Urothelium cell line (cell line): ENCODE measurements at places on chromosomes 13 and 19.

GRCh38 chr13:48476215-48476614, 56.7 kb downstream of the RCBTB2 start:
- no peak for DNase-seq

DNA sequence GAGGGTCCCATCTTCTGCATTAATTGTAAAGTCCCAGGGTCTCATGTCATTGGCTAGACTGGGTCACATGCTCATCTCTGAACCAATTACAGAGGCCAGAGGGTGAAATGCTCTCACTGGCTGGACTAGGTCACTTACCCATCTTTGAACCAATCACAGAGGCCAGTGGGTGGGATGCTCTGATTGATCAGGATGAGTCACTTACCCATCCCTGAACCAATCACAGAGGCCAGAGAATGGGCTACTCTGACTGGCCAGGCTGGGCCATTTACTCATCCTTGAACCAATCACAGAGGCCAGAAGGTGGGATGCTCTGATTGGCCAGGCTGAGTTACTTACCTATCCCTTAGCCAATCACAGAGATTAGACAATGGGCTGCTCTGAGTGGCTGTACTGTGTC, 5.3 kb downstream of the MISP start:
- no peak for DNase-seq

- no peak for DNase-seq
Measured at GRCh38 chr13:43365039-43365344, 341.6 kb downstream of the DNAJC15 start.

- no peak for DNase-seq
Measured at GRCh38 chr13:42553098-42554046, 20.6 kb upstream of the TNFSF11 start.

- no peak for DNase-seq
Measured at GRCh38 chr19:39533003-39533512, 406 bp upstream of the EID2B start.

GRCh38 chr13:100269837-100270236, 180.9 kb downstream of the PCCA start:
- DNase-seq: no peak

- DNase-seq: no peak
Measured at GRCh38 chr19:13817018-13817614, 21.9 kb downstream of the ZSWIM4 start.

- no peak for DNase-seq
Measured at GRCh38 chr19:18171605-18172327, 1.8 kb upstream of the IFI30 start.

DNA sequence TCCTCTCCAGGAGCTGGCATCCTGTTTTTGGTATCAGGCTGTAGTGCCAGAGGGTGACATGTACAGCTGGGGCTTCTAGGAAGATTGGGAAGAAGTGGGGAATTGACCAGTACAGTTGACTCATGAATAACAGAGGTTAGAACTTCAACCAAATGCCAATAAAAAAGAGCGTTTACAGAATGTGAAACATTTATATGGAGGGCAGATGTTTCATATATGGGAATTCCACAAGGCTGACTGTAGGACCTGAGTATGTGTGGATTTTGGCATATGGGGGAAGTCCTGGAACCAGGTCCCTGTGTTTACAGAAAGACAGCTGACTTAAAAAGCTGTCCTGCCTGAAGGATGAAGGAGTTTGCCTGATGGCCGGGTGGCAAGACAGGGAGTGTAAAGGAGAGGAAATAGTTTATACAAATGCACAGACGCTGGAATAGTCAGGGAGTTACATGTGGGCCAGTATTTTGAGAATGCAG, 5.2 kb downstream of the CHAMP1 start:
- DNase-seq: no peak

DNA sequence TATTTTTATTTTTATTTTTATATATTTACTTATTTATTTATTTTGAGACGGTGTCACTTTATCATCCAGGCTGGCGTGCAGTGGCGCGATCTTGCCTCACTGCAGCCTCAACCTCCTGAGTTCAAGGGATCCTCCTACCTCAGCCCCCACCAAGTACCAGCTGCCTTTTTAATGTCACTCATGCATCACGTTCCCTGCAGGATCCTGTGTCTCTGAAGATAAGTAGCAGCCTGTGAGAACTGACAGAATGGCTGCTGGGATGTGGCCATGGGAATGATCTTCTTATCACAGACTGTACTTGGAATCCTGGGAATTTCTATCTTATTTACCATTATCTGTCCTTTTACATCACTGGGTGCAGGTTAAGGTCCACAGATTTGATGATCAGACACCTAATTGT, 9.2 kb upstream of the ZNF761 start:
- no peak for DNase-seq

GRCh38 chr13:78398743-78399410, 204.5 kb downstream of the POU4F1 start:
- no peak for DNase-seq

GRCh38 chr13:90838317-90838960, 509.0 kb upstream of the MIR17HG start:
- no peak for DNase-seq

DNA sequence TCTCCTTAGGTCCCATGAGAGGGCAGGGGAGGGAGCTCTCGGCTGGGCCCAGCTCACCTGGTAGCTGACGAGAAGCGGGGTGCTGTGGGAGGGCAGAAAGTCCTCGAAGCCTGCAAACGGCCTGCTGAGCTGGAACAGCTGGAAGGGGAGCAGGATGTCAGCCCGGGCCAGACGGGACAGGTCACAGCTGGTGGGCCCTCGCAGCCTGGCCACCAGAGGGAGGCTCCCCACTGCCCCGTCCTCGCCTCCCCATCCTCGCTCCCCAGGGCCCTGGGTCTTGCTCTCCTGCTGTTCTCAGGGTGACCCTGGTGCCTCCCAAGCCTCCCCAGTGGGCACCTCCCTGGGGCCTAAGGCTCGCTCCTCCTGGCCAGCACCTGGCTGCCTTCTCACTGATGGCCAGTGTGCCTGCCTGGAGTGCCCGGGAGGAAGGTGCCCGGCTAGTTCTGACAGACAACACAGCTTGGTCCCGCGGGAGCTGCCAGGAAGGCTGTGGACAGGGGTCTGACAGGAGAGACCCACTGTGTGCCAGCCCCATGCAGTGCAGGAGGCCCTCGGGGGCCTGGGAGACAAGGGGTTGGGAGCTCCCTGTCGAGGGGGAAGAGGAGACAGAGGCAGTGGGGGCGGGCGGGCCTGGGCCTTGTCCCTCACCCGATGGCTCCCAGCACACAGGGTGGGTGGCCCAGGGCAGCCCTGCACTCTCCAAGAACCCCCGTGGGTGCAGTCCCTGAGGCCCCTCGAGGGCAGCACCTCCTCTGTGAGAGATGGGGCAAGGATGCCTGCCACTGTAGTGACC, 20.3 kb downstream of the GPX4 start:
- DNase-seq: no peak

DNA sequence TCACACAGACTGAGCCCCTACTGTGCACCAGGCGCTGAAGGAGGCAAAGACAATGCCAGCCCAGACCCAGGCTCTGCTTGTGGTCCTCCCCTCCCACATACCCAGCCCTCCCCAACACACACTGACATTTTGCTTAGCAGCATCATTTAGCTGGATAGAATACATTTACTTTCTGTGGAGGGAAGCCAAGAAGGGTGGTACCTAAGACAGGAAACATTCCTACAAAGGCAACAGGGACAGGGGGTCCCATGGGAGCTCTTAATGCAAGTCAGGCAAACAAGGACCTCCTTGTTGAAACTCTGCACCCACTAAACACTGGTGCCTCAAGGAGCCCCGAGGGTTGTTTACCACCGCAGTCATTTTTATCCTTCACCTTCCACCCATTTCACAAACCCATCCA, 77.0 kb upstream of the ZNF507 start:
- DNase-seq: no peak

GRCh38 chr19:40703029-40703755, 12.7 kb upstream of the NUMBL start:
- DNase-seq: no peak

- no peak for DNase-seq
Measured at GRCh38 chr19:38792250-38793111, 3.5 kb downstream of the LGALS7B start.

DNA sequence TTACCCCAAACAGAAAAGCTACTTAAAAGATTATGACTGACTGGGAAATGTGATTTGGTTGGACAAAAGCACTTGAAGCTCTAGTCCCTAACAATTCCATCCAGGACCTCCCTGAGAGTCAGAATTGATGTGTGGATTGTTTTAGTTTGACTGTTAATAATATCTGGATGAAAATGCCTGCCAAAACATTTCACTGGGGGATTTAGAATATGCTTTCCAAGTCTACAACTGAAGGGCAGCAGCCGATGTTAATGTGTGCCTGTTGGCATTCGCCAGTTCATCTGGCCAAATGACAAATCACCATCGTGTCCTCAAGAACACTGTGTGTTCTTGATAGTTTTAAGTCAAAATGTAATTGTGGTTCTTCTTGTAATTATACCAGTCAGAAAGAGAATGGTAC, 76.0 kb upstream of the TSC22D1 start:
- DNase-seq: no peak

GRCh38 chr13:99752373-99752772, 219.2 kb downstream of the ZIC5 start:
- no peak for DNase-seq

DNA sequence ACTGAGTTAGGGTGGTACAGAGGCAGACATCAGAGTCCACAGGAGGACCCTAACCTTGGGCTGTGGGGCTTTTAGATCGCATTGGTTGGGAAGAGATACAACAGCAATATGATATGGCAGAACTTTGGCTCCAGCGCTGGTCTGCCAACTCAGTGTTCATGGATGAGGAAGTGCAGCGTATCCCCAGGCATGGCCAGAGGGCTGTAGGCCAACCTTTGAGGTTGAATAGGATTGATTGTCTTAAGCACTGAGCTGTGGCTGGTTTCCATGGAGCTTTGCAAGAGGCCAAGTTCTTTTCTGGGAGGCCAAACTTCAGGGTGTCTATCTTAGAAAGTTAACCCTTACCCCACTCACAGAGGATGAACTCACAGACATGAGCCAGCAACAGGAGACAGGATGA, 144.1 kb upstream of the TMTC4 start:
- no peak for DNase-seq

DNA sequence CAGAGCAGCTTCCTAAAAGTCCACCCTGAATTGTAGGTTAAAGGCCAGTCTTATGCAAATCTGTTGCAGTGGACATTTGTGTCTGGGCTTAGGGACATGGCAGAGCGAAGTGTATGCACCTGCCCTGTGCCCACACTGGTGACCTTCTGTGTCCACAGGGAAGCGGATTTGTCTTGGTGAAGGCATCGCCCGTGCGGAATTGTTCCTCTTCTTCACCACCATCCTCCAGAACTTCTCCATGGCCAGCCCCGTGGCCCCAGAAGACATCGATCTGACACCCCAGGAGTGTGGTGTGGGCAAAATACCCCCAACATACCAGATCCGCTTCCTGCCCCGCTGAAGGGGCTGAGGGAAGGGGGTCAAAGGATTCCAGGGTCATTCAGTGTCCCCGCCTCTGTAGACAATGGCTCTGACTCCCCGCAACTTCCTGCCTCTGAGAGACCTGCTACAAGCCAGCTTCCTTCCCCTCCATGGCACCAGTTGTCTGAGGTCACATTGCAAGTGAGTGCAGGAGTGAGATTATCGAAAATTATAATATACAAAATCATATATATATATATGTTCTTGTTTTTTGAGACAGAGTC, 25.5 kb downstream of the CYP2B6 start:
- no peak for DNase-seq

DNA sequence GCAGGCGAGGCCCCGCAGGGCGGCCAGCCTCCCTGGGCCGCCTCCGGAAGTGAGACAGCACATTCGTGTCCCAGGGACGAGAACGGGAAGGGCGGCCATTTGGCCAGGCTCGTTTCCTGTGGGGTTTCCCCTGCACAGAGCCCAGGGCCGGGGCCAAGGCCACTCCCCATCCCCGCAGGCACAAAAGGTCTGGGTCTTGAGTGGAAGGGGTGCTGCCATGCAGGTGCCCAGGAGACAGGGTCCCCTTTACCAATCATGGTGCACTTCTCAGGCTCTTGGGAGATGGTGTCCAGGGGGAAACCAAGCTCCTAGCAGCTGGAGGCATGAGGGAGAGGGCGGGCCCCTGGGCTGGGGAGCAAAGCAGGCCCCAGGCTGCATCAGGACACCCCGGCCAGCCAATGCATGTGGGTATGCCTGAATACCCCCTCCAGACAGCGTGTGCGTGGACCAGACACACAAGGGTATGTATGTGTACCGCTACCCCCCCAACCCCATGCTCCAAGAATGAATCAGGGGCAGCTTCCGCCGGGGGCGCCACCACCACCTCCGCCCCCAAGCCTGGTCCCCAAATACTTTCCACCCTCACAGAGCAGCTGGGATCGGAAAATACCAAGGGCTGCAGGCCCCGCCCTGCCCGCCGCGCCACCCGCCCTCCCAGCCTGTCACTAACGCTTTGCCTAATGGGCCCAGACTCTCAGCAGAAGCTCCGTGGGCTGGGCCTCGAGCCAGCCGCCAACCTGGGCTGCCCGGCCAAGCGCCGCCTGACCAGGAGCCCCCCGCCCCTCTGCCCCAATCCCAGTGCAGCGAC, 37.6 kb upstream of the NANOS3 start:
- no peak for DNase-seq

- no peak for DNase-seq
Measured at GRCh38 chr13:95153647-95154412, 147.4 kb downstream of the ABCC4 start.

DNA sequence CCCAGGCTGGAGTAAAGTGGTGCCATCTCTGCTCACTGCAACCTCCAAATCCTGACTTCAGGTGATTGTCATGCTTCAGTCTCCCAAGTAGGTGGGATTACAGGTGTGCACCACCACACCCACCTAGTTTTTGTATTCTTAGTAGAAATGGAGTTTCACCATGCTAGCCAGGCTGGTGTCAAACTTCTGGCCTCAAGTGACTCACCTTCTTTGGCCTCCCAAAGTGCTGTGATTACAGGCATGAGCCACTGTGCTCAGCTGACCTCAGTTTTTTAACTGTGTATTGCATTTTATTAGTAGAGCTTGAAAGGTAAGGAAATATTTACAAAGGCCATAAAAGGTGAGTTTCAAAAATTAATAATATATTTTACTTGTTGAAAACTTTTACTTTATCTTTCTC, 2.3 kb downstream of the ZNF726 start:
- no peak for DNase-seq

- DNase-seq: no peak
Measured at GRCh38 chr19:58460039-58460438, 6.8 kb upstream of the ZNF324 start.

DNA sequence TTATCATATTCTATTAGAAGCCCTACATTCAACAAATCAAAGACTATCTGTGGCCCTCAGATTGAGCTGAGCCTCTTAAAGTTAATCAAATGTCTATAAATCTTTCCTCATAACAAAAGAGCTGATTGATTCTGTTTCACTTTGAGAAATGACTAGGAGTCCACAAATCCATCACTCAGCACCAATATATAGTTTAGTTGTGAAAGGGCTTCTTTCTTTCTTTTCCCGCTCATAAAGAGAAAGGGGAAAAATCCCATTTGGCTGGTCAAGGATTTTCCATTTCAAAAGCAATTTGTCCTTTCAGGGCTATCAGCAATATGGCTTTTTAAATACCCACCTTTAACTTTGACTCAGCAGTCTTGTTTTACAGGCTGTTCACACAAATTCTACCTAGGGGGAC, 408.5 kb upstream of the PCDH20 start:
- no peak for DNase-seq

GRCh38 chr19:30686826-30687566, 314.8 kb downstream of the ZNF536 start:
- no peak for DNase-seq

GRCh38 chr13:98237331-98237730, 60.3 kb upstream of the RNF113B start:
- no peak for DNase-seq

GRCh38 chr13:91211510-91211909, 136.0 kb upstream of the MIR17HG start:
- DNase-seq: no peak

GRCh38 chr19:33048806-33049676, 15.6 kb downstream of the RHPN2 start:
- no peak for DNase-seq
